Left ventricle myocardium inferior (tissue), 1 donor: ENCODE measurements at places on chromosomes 1 and 21.

DNA sequence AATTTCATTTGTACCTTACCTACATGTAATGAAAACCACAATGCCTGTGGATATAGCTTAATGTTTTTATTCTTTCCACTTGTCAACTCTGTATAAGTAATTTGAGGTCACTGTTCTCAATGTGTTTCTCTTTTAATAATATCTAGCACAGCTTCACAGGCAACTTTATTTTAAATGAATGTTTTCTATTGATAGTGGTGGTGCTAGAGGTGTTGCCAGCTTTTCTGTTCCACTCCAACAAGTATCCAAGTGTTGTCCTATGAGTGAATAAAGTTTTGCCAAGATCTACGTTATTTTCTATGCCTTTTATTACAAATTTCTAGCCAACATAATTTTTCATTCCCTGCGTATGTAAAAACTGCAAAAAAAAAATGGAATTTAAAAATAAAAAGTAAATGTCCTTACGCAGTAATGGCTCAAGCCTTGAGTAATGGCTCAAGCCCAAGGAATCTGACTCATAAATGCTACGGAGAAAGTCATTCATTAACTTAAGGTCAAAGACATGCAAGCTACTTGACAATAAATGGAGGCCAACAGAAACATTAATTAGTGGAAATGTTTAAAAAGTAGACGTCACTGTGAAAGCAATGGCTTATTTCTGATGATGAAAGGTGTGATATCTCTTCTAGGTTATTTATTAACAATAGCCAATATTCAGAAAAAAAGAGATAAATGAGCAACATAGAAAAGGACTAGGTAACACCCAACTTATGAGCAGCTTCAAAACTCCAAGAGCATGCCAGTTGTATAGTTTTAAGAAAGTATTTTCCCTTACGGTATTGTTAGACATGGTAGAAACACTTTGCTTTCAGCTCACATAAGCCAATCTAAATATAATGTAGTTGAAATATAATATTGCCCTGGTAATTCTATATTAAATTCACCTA is 71.4 kb downstream of the SLC44A5 start:
- no peak for DNase-seq

GRCh38 chr1:22983944-22984343 is 11.3 kb upstream of the LACTBL1 start:
- no peak for DNase-seq

DNA sequence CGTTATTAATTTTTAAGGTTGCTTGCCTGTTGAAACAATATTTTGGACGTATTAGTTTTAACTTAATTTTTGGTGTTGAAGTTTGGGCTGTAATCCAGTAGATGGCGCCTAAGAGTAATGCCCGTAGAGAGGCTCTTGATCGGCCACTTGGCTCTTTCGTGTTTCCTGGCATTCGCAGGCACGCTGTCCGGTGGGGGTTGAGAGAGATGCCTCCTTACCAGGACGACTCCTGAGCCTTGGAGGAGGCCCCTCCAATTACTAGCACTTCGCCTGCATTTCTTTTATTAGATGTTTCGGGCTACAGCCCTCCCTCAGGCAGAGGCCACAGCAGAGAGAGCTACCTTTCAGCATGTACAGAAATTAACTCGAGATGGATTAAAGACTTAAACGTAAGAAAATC is 12.0 kb downstream of the OR2M4 start:
- no peak for DNase-seq

DNA sequence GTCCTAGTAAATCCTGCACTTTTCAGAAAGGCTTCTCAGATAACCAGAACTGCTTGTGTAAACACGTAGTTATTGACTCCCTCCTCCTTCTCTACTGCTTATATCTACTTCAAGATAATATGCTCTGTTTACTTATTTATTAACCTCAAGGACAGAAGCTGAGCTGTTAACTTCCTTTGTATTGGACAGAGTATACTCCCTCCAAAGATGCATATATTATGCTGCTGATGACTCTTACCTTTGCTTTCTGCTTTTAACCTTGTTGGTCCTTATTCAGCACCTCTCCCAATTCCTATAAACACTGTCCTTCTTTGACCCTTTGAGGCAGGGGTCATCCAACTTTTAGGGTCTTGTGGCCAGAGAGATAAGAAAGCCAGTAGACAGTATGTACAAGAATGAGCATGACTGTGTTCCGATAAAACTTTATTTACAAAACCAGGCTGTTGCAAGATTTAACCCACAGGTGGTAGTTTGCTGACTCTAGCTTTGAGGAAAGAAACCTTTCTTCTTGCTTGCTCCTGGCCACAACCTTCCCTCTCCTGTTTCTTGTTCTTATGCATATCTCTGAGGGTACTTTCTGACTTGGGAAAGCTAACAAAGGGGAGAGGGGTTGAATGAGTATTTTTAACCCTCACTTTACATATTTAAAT is 4.9 kb downstream of the TPM3 start:
- DNase-seq, result no peak

GRCh38 chr1:80048716-80049115 is 1042.2 kb upstream of the ADGRL4 start:
- no peak for DNase-seq

DNA sequence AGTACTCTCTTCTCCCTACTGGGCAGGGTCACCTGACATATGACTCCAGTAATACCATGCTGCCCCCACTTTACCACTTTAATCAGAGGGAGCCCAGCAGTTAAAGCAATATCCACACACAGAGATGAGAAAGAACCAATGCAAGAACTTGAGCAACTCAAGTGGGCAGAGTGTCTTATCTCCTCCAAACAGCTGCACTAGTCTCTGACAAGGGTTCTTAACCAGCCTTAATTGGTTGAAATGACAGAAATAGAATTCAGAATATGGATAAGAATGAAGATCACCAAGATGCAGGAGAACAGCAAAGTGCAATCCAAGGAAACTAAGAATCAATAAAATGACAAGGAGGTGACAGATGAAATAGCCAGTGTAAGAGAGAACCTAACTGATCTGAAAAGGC is 91.0 kb downstream of the KCNT2 start:
- no peak for DNase-seq

- no peak for DNase-seq
Observed at GRCh38 chr1:87140831-87141540, 187.7 kb upstream of the LMO4 start.

DNA sequence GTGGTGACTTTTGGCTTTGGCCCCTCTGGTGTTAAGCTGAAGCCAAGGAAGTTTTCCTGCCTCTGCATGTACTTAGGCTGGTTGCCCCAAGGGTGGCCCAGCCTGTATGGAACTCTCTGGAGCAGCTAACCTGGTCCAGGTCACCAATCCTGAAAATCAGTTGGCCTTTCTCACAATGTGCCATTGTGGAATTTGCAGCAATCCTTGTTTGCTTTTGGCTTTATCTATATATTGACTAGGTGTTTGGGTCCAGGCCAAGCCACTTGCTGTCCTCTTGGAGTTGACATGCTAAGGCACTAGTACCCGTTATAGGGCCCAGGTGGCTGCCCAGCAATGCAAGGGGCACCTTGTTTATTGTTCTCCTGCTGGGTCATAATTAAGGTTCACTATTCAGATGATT is 124.6 kb downstream of the CAMTA1 start:
- DNase-seq, result no peak

DNA sequence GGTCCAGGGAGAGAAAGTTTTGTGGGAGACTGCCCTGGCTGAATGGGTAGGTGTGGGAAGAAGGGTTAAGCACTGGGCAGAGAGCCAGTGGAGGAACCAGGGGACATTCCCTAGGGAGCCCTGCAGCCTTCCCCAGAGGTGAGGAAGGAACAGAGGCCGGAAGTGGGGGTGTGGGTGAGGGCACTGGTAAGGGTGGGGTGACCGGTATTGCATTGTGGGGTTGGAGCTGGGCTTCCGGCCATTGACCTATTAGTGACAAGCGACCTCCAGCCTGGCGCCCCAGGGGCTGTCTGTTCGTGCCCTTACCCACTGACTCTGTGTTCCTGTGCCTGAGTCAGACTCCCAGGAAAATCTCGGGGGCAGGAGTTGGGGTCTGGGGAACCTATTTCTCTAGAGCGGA is 3.5 kb upstream of the TSPAN1 start:
- DNase-seq, result peak; percentile 53

DNA sequence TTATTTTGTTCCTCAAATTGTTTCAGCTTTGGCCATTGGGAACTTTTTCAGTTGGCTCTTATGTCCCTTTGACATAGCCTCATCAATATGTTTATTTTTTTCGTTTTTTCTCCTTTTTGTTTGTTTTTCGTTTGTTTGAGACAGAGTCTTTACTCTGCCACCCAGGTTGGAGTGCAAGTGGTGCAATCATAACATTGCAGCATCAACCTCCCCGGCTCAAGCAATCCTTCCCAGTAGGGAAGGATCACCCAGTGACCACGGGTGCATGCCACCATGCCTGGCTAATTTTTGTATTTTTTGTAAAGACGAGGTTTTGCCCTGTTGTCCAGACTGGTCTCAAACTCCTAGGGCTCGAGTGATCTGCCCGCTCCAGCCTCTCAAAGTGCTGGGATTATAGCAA is 8.1 kb downstream of the POLR3GL start:
- DNase-seq, result no peak

- DNase-seq, result no peak
Observed at GRCh38 chr1:58764294-58764978, 19.4 kb downstream of the JUN start.

DNA sequence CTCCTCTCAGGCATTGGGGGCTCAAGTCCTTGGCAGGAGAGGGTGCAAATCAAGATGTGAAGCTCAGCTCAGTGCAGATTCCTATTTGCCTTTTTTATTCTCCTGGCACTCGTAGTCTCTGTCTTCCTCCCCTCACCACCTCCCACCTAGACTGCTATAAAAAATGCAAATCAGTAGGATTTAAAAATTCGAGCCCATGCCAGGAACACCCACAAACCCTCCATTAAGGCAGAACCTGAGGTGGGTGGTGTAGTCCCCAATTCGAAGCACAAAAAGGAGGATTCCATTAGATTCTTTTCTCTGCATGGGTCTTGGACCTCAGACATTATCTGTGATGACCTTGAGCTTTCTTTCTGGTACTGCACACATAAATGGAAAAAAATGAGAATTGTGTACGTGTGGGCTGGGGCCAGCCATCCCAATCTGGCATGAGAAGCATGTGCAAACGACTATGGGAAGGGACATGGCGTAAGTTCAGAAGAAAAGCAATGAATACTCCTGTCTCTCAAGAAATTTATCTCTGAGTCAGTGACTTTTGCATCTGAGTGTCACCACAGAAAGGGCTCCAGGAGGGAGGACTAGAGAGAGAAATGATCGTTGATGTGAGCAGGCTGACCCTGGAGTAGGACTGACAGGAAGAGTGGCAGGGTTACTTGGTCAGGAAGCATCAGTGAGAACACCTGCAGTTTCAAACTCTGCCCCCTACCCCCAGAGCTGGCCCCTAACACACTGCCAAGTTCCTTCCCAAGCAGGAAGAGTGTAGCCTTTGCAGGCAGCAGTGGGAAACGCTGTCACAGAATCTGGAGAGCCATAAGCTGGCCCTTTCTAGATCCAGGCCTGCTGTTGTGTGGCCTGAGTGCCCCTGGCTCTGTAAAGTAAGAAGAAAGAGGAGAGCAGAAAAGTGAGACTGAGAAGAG is 1.7 kb downstream of the INKA2 start:
- DNase-seq, result no peak

DNA sequence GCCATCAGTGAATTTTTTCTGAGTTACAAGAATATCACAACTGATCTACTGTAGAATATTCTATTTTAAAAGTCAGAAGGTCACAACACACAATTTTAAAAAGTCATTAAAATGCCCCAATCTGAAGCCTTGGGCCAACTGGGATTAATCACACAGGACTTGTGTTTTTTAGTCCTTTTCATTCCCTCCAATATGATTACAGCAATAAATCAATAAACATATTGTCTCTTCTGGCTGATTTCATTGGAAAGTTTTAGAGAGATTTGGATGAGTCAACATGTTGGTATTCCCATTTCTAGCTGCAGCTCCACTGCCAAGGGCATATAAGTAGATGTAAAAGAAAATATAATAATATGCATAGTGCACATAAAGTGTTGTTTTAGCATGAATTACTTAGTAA is 85.8 kb downstream of the NIBAN1 start:
- no peak for DNase-seq

DNA sequence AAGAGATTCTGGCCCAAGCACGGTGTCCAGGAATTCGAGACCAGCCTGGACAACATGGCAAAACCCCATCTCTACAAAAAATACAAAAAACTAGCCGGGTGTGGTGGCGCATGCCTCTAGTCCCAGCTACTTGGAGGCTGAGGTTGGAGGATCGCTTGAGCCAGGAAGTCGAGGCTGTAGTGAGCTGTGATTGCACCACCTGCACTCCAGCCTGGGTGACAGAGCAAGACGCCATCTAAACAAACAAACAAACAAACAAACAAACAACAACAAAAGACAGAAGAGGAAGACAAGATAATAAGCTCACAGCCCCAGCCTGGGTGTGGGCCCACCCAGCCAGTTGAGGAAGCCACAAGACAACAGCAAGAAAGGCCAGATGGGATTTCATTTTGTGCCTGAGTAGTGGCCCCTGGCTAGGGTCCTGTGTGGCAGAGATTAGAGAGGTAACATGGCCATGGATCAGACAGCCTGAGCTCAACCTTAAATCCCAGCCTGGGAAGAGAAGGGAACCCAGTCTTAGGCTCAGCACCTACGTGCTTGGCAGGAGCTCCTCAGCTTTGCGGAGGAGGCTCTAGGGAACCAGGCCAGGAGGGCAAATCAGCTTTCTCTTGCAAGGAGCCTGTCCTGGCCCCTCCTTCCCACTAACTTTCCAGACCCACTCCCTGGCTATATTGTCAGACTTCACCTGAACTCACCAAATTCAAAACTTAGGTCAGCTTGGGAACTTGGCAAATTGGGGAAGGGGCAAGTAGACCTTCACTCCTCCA is 4.9 kb upstream of the BEST4 start:
- no peak for DNase-seq

GRCh38 chr1:228867951-228868730 is 132.9 kb downstream of the RHOU start:
- DNase-seq, result no peak

DNA sequence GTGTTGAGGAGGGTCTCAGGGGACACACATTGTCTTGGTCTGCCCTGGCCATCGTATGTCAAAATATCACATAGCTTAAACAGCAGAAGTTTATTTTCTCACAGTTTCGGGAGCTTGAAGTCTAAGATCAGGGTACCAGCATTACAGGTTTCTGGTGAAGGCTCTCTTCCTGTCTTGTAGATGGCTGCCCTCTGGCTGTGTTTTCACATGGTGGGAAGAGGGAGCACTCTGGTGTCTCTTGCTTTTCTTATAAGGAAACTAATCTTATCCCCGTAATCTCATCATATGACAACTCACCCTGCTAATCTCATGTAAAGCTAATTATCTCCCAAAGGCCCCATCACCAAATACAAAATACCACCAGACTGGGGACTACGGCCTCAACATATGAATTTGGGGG is 246.9 kb upstream of the ST6GALNAC5 start:
- DNase-seq, result no peak
